ENCODE measurements at places on chromosomes 7 and 10. TPM values are rescaled to one million over a fixed set of nuclear protein-coding genes. Genes with fewer than 3 reads are reported as not detected.

DNA sequence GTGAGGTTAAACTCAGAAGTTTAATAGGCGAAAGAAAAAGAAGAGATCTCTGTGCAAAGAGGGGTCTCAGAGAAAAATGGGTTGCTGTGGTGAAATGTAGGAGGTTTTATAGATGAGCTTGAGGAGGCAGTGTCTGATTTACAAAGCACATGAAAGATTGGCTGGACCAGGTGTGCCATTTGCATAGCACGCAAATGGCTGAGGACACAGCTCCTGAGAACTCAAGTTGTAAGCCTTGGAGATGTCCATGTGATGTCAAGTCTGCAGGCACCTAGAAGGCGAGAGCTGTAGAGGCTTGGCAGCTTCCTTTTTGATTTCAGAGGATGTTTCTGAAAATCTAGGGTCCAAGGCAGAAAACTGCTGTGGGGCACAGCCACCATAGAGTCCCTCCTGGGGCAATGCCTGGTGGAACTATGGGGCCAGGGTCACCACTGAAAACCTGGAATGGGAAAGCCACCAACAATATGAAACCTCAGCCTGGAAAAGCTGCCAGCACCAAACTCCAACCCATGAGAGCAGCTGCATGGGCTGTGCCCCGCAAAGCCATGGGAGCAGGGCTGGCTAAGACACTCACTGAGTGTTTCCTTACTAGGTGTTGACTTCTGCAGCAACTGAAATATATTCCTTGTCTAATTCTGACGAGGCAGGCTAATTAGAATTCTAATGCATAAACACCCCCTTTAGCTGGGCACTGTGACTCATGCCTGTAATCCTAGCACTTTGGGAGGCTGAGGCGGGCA, 96.9 kb upstream of the TNS3 start:
- no peak for DNase-seq

- DNase-seq: peak; percentile 79
Measured at GRCh38 chr10:48523212-48523819, 81.6 kb downstream of the ARHGAP22 start.

Gene METTL27
- 4.2 TPM for total RNA-seq

Gene POLR2J2
- total RNA-seq: 4.1 TPM

DNA sequence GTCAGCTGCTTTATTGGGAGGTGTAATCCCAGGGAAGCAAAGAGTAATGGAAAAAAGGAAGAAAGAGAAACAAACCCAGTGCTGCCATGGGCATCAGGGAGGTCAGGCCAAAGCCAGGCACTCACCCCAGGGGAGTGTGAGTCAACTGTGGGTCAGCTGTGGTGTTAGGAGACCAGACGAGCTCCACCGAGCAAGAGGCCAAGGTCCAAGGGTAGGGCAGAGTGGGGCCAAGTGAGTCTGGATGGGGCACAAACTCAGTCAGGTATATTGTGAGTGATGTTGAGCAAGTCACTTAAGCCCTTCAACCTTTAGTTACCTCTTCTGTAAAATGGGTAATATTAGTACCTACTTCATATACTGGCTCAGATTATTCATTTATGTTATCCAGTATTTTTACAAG, 30.4 kb upstream of the CDK13 start:
- DNase-seq: no peak

- no peak for DNase-seq
Measured at GRCh38 chr7:157010588-157011332, at the start of gene MNX1. MNX1 (minus strand) TSS chr7:157010663; CDS start chr7:157010350, 313 bp downstream.

GRCh38 chr10:73873142-73873837, 1.1 kb downstream of the CAMK2G start:
- DNase-seq: peak; percentile 40

Gene SUN3
- total RNA-seq: not detected

DNA sequence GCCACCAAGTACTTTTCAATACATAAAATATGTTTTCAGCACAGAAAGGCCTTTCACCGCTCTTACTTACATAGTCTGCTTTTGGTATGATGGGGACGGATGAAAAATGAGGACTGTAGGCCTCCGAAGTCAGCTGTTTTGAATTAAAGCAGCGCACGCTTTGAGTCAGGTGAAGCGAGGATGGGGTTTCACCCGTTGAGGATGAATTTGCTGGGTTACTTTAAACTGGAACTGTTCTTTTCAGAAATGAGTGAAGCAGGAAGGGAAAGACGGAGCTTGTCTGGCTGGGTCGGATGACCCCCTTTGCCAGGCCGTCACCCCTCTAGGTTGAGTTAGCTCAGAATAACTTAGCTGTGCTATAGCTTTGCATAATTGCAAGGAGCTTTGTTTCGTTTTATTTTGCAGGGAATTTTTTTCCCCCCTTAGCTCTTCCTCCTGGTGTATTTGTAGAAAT, 40.0 kb downstream of the CUX1 start:
- no peak for DNase-seq

GRCh38 chr7:131231381-131232220, 96.1 kb upstream of the MKLN1 start:
- DNase-seq: no peak

DNA sequence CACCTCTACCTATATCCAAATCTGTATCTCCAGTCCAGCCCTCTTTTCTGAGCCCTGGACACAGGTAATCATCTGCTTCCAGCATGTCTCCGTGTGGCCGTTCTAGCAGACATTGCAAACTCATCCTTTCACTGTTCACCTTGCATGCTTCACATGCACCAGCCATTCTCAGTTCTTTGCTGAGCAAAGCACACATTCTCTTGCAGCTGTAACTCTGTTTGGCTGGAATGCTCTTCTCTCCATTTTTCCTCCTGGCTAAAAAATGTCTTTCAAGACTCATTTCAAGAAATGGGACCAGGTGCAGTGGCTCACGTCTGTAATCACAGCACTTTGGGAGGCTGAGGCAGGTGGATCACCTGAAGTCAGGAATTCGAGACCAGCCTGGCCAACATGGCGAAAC, 40.3 kb upstream of the NRF1 start:
- no peak for DNase-seq

DNA sequence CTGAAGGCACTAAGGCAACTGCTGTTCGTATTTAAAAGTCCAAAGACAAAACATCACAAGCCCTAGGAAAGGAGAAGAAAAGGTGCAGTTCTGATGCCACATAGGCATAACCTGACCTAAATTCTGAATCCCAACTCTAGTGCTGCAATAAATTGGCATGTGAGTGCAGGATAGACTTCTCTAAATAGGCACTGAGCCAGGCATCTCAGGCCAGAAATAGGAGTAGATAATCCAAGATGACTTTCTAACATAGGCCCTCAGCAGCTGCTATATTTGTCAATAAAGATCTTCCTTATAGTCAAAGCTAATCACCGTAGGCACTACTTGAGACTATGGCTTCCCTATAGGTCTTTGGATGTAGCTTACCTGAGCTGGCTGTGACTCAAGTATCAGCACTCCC, 1163.8 kb downstream of the SORCS1 start:
- DNase-seq: no peak

- no peak for DNase-seq
Measured at GRCh38 chr7:44784364-44784763, 12.1 kb upstream of the PPIA start.

Gene AHR
- 48.8 TPM for total RNA-seq

Gene SEMA3A
- 27.4 TPM for total RNA-seq

DNA sequence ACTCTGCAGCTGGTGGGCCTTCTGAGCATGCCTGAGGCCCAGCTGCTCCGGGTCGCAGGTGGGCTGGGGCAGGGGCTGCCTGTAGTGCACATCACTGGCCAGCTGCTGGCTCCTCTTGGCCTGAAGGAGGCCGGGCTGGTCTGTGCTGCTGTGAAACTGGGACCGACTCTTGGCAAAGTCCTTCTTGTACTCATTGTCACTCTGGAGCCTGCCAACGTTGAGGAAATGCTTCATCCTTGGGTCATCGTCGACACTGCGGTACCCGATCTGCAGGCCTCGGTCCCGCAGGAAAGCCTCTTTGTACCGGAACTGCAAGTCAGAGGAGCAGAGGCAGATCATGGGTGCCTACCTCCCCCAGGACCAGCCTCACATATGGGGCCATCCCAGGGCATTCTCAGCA, 37.7 kb downstream of the HABP2 start:
- DNase-seq: no peak

DNA sequence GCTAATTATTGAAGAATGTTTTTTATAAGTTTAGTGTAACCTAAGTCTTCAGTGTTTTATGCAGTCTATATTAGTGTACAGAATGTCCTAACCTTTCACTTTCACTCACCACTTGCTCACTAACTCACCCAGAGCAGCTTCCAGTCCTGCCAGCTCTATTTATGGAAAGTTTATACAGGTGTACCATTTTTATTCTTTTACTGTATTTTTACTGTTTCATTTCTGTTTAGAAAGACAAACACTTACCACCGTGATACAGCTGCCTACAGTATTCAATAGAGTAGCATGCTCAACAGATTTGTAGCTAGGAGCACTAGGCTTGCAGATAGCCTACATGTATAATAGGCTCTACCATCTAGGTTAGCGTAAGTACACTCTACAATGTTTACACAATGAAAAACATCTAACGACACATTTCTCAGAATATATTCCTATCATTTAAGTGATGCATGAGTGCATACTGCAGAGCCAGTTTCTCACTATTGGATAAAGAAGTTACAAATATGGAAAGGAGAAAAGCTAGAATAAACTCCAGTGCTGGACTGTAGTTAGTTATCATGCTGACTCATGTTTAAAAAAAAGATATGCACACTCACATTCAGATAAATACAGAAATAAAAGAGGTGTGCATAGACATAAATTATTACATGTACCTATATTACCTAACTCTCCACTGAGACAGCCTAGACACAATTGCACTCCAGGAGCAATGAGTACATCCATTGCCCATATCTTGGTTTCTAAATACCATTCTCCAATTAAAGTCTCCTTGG, 30.4 kb downstream of the STEAP1B start:
- no peak for DNase-seq

DNA sequence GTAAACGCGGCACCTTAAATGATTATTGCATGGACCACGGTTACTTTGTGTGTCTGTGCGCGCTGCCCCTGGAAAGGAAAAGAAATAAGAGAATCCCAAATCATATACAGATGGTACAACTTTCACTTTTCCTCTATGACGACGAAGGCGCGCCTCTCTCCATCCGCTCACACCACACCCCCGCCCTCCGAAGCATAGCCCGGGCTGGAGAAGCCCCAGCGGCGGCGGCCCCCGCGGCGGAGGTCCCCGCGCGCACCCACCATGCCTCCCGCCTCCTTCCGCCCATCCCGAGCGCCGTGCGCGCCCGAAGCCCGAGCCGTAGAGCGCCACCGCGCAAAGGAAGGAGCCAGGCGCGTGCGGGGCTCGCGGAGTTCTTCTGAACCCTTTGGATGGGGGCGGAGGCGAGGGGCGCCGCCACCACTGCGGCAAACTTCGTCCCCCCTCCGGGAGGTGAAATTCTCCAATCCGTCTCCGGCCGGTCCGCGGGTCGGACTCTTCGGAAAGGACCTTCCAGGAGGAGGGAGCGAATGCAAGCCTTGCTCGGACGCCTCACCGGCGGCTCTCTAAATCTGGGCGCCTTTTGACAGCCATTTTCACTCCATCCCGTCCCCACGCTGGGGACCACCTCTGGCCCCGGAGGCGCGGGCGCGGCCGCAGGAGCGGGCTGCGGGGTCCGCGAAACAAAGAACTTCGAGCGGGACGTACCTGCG, 588 bp downstream of the GLI3 start:
- DNase-seq: no peak

Gene CALCR
- 0.39 TPM for total RNA-seq

GRCh38 chr10:19024611-19025010, 24.0 kb upstream of the MALRD1 start:
- DNase-seq: no peak

Gene CRYGN
- 1.4 TPM for total RNA-seq

DNA sequence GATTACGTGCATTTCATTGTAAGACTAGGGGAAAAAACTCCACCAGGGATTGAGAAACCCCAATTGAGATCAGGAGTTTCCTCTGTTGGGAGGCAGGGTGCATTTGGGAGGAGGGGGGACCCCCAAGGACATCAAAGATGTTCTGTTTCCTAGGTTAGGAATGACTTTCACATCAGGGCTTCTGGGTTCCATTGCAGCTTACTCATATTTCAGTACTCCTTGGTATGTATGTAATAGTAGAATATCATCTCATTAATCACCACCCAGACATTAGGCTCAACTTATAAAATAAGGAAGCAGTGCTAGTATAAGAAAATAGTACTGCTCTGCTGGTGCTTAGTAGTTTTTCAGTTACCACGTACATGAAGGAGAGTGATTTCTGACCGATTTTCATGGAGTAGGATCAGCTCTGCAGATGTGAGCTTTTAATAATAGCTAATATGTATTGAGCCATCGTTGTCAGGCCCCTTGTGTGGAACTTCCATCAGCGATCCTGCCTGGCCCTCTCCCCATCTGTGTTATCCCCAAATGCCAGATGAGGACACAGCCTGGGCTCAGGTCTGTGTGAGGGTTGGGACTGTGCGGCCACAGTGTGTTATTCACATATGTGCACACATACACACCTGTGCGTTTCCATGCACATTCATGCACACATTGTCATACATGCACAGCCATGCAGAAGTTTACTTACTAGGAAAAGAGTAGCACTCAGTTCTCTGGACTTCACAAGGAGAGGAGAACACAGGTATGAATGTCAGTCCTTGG, 23.5 kb downstream of the UPP1 start:
- no peak for DNase-seq

GRCh38 chr7:134686786-134687185, 40.1 kb downstream of the BPGM start:
- DNase-seq: no peak

GRCh38 chr10:75187961-75188426, 22.6 kb upstream of the VDAC2 start:
- DNase-seq: no peak

DNA sequence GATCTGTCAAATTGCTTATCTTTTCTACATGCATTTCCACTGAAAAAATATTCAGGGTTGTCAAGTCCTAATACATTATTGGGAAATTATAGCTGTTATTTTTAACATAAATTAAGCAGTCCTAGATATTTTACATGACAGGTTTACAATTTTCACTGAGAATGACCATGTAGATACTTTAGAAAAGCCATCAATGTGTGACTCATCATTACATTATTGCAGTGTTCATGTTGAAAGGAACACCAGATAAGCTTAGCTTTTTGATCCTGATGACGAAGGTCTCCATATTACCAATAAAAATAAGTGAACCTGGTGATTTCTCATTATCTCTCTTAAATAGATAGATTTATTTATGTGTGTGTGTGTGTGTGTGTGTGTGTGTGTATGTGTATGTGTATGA, 529.5 kb upstream of the PCDH15 start:
- DNase-seq: no peak

GRCh38 chr7:112006071-112006470, 200.1 kb downstream of the DOCK4 start:
- no peak for DNase-seq

GRCh38 chr7:82521906-82522445, 78.4 kb upstream of the CACNA2D1 start:
- DNase-seq: no peak
